ENCODE measurements at places on chromosomes 5 and 9.

GRCh38 chr5:147479444-147479843, 30.4 kb downstream of the DPYSL3 start:
- DNase-seq: peak; percentile 42

DNA sequence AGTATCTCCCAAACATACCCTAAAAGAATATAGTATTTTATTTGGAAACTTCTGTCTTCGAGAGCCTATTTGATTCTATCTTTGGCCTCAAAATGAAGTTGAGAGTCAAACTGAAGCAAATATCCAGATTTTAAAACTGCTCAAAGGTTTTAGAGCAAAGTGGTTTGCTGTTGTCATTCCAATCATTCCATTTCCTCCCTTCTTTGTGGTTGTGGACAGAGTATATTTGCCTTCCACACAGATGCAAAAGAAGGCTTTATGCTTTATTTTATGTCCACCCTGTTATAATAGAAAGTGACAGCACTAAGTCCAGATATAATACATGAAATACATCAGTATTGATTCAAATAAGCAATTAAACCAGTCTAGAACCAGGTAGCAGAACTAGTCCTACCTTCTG, 12.4 kb downstream of the GZMK start:
- no peak for DNase-seq

GRCh38 chr5:33927685-33928084, 8.5 kb upstream of the RXFP3 start:
- DNase-seq: no peak

GRCh38 chr5:130528474-130528873, 624.2 kb downstream of the CHSY3 start:
- peak; percentile 72 for DNase-seq

DNA sequence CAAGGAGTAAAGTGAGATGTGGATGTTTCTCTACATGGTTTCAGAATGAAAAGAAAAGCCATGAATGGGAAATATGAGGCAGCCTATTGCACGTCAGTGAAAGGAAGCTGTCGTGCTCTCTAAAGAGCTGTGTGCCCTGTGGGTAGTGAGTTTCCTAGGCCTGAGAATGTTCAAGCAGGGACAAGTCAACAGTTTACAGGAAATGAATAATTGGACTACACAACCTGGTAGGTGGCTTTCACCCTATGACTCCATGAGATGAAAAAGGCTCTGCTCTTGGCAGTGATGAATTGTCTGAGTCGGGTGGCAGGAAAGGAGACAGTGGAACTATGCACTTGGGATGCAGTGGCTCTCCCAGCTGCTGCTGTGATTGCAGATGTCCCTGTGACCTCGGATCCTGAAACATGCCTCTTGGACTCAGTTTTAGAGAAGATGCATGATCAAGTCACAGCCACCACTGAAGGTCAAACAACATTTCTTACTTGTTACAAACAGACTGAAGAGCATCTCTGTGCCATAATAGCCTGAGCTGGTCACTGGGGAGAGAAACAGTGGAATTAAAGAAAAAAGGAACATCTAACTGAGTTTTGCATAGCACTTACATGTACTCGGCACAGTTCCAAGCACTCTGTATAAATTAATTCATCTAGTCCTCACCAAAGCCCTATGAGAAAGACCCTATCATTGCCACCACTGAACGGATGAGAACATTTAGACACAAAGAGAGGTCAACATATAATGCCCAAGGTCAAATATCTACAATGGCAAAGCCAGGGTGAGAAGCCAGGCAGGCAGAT, 293.7 kb downstream of the SPOCK1 start:
- DNase-seq: no peak

DNA sequence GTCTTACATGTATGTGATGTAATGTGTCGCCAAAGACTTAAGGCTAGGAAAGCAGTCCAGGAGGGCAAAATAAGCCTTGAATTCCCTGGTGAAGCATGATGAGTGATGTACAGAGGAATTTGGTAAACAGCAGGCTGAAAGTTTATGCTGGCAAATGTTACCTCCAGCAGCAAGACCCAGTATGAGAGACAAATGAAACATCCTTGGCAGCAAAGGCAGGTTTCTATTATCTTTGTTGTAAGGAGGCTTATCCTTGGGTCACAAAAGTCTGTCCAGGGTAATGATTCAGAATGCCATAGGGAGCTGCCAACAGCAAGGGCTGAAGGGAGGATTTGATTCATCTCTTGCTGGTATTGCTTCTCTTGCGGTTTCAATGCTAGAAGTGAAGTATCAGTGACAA, 75.9 kb upstream of the HTR4 start:
- peak; percentile 71 for DNase-seq

DNA sequence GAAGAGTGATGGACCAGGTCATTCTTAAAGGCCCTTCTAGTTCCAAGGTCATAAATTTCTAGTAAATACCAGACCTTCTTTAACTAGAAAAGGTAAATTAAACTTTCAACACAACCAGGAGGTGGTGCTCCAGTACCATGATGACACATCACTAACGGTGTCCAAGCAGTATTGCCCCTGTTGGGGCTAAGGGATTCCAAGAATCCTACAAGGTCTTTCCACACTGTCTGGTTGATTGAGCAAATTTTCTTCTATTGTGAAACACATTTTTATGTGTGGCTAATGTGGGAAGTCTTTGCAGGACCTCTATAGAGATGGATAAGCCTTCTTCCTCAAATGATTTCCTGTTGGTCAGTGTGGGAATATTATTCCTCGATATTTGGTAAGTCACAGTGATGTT, 459.6 kb upstream of the PAPPA start:
- DNase-seq: peak; percentile 98

DNA sequence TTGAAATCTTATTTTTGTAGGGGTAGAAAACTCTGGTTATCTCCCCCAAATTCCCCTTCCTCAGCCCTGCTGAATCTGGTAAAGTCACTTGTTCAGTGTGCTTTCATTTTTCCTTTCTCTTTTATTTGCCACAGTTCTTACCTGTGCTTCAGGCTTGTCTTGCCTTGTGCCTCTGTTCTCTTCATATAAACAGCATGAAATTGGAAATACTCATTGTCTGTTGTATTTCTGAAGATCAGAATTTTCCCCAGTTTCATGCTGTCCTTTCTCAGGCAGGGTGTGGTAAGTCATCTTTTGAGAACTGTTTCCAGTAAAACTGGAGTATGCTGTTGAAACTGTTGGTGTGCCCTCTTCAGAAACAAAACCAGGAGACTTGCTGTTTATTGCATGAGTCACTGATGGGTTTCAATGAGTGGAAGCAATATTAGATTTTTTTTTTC, 7.0 kb downstream of the PAM start:
- peak; percentile 67 for DNase-seq
